ENCODE measurements at places on chromosomes 1 and 21.

DNA sequence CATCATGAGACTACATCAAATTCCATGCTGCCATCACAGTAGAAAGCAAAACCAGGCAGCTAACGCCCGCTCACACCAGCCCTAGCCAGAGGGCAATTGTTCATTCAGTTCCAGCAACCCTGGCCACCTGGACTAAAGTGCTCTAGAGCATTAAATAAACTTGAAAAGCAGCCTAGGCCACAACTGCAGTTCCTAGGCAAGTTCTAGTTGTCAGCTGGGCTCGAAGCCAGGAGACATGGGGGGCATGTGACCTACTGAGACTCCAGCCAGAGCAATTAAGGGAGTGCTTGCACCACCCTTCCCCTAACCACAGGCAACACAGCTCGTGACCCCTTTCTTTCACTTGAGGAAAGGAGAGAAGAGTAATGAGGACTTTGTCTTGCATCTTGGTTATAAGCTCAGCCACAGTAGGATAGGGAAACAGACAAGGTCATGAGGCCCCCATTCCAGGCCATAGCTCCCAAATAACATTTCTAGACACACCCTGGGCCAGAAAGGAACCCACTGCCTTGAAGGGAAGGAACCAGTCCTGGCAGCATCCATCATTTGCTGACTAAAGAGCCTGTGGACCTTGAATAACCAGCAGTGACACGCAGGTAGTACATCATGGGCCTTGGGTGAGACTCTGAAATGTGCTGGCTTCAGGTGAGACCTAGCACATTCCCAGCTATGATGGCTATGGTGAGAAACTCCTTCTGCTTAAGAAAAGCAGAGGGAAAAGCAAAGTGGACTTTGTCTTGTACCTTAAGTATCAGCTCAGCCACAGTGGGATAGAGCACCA is 77.0 kb downstream of the ZZZ3 start:
- no peak for DNase-seq

GRCh38 chr21:35885942-35886541 is 174.3 kb downstream of the SETD4 start:
- DNase-seq = no peak

DNA sequence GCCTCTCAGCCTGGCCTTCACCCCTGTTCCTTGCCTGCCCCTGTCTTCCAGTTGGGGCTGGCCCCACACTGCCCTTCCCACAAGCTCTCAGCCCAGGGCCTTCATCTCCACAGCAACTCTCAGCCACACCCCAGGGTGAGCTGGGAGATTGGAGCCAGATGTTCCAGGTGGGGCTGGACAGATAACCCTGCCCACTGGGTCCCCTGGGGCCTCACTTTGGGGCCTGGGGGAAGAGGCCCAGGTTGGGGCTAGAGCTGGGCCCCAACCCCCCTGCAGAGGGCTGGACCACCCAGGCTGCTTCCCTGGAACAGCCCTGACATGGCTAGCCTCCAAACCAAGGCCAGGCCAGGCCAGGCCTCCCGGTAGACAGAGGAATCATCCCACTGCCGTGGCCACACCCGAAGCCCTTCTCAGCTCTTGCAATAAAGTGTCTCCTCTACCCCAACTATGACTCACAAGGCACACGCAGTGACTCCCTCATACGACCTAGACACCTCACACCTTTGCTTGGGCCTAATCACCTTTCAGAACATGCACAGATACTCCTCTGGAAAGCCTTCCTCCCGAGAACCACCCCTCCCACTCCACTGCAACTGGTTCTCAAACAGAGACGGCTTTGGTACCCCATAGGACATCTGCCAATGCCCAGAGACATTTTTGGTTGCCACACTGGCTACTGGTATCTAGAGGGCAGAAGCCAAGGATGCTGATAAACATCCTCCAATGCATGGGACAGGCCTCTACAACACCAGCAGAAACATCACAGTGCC is 22.2 kb downstream of the SLC2A1 start:
- no peak for DNase-seq

DNA sequence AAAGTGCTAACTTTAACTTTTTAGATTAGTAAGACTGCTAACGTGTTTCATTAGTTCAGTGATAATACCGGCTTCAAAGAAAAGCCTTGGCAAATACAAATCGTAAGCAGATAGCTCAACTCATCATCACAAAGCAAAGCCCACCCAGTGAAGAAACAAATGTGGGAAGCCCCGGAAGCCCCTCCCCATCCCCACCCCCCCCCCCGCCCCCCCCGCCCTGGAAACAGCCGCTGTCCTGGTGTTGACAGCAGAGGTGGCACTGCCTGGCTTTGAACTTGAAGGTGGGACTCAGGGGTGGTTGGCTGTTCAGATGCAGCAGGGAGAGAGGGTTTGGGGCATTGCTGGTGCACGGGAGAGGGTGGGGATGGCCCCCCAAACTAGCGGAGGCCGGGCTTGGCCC is 14.1 kb downstream of the PDXK start:
- no peak for DNase-seq

DNA sequence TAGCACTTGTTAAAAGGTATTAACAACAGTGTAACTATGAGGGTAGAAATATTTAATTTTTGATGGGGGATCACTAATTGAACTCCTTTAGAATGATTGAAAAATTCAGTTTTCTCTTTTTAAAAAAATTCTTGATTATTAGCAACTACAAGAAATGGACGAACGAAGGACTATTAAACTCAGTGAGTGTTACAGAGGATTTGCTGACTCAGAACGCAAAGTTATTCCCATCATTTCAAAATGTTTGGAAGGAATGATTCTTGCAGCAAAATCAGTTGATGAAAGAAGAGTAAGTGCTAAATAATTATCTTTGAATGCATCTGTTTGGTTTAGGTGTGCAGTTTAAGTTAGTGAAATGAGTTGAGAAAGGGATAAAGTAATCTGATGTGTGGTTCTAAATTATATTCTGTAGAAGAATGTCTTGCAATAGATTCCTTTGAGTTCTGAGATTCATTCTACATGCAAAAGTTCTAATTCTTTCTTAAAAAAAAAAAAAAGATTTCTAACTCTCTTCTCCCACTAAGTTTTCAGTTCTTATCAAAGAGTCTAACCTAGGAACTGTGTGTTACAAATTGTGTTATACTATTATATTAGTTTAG is 85.0 kb downstream of the FNBP1L start:
- no peak for DNase-seq

Data from NCI-H187 treated with DMSO at 0.1 percent for 48 hours (cell line).